CD8-positive, alpha-beta T cell (primary cell): ENCODE measurements at places on chromosomes 3 and 15.

- no peak for DNase-seq
Observed at GRCh38 chr15:81165535-81165934, 31.1 kb upstream of the IL16 start.

DNA sequence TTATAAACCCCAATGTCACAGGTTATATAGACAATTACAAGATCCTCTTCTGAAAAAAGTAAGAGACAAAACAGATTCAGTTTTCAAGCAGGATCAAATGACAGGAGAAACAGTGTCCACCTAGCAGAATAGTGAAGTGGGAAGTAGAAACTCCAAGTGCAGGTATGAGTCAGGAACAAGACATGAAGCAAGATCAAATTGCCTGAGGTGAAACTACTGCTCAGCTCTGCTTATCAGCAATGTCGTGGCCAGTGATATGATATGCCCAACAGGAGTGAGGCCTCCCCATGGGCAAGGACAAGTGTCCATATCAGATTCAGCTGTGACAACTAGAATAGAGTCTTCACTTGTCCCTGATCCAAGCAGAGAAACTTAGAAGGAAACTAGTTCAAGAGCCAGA is 100.0 kb downstream of the ZMAT3 start:
- DNase-seq: no peak

DNA sequence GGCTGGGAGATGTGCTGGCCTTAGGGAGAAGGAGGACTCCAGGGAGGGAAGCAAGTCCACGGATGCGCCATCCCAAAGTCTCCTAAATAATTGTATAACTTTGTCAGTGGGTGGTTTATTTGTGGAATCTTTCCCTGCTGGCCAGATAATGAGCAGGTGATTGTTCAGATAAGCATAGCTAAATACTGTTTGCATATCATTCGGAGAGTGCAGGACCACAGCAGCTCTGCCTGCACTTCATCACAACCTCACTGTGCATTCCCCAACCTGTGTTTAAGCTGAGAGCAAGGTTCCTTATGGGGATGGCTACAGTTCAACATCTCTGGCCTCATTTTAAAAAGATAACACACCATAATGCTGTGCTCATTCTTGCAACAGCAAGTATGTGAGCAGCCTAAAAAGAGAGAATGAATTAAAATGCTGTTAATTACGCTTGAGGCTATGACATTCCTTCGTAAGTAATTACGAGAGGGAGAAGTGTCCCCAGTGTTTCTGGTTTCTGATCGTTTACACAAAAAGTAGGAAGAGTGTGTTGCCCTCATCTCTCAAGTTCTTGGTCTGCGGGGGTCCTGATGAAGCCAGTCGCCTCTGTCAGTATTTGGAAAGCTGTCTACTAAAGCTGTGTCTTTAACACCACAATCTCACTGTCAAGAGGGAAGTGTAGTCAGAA is 272.0 kb upstream of the RORA start:
- DNase-seq: no peak

GRCh38 chr3:81218023-81218422 is 543.4 kb downstream of the GBE1 start:
- DNase-seq: no peak

DNA sequence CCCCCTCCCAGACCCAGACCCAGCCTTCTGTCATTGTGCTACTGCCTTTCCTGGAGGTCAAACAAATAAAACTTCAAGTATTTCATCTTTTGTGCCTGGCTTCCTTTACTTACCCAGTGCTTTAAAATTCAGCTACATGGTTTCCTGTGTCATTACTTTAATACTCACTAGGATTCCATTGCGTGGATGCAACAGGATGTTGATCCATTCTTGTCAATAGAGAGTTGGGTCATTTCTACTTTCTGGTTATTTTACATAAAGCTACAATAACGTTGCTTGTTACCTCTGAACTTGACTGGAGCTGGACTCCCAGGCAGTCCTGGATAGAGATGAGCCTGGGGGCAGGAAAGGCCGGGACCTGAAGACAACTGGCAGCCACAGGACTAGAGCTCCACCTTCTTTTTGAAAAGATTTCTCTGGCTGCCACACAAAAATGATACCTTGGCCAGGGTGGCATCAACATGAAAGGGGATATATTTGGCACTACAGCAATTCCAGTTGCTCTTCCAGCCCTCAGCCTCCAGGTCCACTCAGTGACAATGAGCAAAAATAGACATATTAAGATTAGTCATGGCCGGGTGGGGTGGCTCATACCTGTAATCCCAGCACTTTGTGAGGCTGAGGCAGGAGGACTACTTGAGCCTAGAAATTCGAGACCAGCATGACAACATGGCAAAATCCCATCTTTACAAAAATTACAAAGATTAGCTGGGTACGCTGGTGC is 23.3 kb upstream of the HEG1 start:
- DNase-seq: no peak
